ENCODE measurements at places on chromosomes 1 and 21.

- no peak for DNase-seq
Observed at GRCh38 chr1:236284291-236284721, 2.5 kb upstream of the ERO1B start.

GRCh38 chr1:9278116-9278515 lies 14.6 kb upstream of the SPSB1 start:
- no peak for DNase-seq

DNA sequence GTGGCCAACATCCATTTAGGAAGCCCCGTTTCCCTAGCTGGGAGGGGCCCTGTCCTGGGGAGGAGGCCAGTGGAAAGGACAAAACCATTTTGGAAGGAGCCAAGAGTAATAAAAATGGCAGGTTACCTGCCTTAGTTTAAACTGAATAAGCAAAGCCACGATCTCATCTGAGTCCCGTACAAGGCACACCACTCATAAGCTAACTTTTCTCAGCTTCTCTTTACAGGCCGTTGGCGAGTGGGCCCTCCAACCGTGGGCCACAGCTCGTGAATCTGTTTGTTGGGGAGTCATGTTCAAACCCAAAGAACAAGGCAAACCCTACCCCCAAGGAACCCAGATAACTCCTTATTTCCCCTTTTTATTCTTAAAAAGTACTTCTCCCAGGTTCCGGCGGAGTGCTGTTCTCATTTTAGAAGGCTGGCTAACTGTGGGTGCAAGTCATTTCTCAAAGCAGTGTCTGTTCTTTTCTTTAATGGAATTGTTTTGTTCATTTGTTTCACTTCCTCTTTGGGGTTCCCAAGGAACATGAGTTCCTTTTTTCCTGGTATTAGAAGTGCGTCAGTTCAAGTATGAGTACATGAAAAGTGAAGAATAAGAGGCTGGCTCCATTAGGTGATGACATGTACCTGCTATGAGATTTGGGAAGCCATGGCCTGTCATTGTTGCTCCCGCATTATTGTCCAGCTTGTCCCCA lies 89.0 kb downstream of the PSMG1 start:
- no peak for DNase-seq

- DNase-seq = no peak
Observed at GRCh38 chr1:162020150-162020549, 3.5 kb downstream of the OLFML2B start.

DNA sequence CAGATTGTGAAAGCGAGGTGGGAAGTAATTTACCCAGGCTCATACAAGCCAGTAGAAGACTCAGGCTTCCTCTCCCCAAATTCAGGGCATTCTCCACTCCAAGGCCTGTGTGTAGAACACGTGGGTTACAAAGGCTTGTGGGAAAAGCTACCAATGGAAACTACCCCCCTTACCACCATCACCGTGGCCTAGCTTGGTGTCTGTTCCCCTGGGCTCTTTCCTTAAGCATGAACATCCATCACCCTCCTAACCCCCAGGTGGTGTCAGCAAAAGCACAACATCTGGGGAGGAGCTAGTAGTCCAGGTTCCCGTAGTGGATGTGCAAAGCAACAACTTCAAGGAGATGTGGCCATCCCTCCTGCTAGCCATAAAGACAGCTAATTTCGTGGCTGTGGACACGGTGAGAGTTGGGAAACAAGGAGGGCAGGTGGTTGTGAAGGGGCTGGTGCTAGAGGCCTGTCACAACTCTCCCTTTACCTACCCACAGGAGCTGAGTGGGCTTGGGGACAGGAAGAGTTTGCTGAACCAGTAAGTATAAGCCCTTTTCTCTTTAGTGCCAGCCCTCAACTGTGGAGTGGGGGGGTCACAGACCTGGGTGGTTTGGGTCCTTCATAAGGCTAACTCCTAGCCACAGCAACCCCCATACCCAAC lies 701 bp upstream of the MUTYH start:
- peak; percentile 25 for DNase-seq

DNA sequence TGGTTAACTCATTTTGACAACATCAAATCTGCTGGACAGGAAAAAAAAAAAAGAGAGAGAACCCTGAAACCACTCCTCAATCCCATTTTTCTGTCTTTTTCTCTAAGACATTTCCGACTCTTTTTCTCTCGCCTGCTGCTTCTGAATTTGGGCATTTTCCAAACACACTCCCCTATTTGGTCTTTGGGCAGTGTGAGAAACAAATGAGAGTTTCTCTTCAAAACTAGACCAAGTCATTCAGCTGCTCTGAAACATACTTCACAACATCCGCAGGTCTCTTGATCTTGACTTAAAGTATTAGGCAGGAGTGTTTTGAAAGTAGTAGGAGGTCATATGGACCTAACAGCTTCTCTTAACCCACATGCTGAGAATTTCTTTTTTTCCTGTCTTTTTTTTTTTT lies 364.8 kb upstream of the ESRRG start:
- no peak for DNase-seq

GRCh38 chr21:30081506-30081905 lies 85.1 kb downstream of the CLDN17 start:
- no peak for DNase-seq

DNA sequence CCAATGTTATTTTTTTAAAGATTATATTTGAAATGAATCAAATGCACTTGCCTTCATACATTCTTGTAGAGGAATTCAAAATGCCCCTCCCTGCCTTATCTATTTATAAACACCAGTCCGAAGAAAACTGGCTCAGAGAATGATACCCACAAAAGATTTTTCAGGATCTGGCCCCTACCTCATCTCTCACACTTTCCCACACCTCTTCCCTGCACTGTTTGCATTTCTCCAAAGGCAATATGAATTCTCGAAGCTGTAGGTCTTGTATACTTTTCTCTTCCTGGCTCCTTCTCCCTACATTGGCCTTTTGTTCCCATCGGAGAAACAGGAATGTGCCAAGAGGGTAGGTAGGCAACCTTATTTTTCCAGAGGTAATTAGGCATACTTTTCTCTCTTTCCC lies 12.0 kb upstream of the CCDC190 start:
- DNase-seq = no peak

GRCh38 chr21:15731243-15731613 lies 1.4 kb downstream of the USP25 start:
- DNase-seq = peak; percentile 62

GRCh38 chr1:65872301-65872700 lies 79.6 kb downstream of the PDE4B start:
- DNase-seq = no peak

- DNase-seq = no peak
Observed at GRCh38 chr1:244314921-244315559, 136.7 kb downstream of the ADSS2 start.
